Ecto neural progenitor cell (in vitro differentiated cells): ENCODE measurements at places on chromosomes 11 and 22.

DNA sequence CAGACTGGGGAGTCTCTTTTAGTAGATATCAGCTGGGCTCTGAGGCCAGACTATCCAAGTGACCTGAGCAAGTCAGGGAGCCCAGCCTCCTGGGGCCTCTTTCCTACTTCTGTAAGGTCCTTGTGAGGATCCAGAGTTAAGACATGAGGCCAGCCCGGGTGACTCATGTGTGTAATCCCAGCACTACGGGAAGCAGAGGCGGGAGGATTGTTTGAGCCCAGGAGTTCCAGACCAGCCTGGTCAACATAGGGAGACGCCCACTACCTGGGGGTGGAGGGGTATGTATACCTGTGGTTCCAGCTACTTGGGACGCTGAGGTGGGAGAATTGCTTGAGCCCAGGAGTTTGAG is 36.9 kb upstream of the POLA2 start:
- no peak for DNase-seq

- no peak for DNase-seq
Measured at GRCh38 chr11:100719809-100720221, 32.7 kb downstream of the ARHGAP42 start.

DNA sequence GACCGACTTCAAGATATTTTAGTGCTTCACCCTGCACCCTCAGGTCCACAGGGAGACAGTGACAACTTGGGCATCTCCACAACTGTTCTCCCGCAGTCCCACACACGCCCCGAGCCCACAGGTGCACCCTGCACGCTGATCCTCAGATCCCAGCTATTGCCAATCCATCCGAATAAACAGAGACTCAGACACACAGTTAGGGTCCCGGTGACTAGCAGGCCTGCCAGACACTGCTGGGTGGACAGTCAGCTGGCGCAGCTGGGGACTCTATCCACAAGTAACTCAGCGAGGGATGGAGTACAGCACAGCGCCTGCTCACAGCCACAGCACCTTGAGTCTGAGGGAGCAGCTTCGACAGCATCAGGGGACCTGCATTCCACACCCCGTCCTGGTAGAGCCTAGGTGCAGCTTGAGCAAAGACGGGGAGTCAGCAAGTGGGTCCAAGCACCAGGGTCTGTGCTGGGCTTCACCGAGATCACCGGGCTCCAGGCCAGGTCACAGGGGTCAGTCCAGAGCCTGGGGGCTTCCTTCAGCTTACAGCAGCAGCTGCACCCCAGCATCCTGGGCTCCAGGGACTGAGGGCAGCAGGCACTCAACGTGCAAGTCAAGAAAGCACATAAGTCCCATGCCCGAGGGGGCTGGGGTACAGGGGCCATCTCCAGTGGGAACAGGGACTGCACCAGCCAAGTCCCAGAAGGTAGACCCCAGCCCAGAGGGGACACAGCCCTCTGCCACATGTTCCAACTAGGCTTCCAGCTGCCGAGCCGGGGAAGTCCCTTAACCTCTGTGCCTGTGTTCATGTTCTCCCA is 7.6 kb downstream of the RPL3 start:
- no peak for DNase-seq

- DNase-seq = no peak
Measured at GRCh38 chr11:118605116-118605867, 2.1 kb upstream of the PHLDB1 start.

DNA sequence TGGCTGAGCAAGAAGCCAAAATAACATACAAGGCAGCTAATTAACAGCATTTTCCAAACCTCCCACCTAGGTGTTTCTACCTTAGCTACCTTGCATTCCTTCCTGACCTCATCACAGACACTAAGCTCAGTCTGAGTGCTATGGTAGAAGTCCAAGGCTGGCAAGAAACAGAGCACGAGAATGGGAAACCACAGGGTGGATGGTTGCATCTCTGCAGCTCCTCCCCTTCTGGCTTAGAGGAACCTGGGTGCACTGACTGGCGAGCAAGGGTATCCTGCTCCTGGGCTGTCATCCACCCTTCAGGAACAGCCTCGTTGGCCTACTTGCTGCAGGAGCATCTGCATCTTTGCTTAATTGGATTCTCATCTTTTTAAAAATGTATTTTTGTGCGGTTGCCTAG is 73.1 kb upstream of the KIRREL3 start:
- no peak for DNase-seq

DNA sequence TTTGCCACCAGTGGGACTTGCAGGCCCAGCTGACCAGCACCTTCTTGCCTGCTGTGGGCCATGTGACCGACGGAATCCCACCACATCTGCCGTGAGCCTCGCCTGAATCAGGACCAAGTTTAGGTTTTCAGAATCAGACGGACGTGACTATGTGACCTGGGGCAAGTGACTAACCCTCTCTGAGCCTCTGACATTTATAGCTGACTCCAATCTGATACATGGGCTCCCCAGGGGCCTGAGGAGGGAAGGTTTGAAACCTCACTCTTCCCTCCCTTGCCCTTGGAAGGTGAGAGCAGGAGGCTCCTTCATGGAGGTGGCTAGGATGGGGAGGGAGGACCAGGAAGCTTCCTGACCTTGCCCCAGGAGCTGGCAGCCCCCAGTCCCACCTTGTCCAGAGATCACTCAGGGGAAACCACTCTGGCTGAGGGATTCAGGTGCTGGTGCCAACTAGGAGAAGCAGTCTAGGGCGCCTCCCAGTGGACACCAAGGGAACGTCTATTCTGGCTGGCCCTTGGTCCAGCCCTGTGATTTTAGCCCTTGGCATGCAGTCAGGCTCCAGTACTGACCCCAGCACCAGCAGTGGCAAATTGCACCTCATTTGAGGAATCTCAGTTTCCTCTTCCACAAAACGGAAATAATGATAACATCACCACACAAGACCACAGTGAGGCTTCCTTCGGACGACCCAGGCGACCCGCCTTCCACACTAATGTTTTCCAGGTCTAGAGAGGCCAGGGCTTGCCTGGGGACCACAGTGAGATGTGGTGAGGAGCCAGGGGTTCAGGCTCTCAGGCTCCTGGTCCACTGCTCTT is 47.2 kb upstream of the SYT7 start:
- DNase-seq = peak; percentile 84

GRCh38 chr22:20606041-20606783 is 98.8 kb downstream of the MED15 start:
- peak; percentile 78 for DNase-seq

GRCh38 chr11:122337241-122337640 is 221.2 kb upstream of the BLID start:
- no peak for DNase-seq

GRCh38 chr11:3953327-3953726 is 97.9 kb downstream of the STIM1 start:
- no peak for DNase-seq

- no peak for DNase-seq
Measured at GRCh38 chr11:20049231-20049630, 111.0 kb downstream of the DBX1 start.

DNA sequence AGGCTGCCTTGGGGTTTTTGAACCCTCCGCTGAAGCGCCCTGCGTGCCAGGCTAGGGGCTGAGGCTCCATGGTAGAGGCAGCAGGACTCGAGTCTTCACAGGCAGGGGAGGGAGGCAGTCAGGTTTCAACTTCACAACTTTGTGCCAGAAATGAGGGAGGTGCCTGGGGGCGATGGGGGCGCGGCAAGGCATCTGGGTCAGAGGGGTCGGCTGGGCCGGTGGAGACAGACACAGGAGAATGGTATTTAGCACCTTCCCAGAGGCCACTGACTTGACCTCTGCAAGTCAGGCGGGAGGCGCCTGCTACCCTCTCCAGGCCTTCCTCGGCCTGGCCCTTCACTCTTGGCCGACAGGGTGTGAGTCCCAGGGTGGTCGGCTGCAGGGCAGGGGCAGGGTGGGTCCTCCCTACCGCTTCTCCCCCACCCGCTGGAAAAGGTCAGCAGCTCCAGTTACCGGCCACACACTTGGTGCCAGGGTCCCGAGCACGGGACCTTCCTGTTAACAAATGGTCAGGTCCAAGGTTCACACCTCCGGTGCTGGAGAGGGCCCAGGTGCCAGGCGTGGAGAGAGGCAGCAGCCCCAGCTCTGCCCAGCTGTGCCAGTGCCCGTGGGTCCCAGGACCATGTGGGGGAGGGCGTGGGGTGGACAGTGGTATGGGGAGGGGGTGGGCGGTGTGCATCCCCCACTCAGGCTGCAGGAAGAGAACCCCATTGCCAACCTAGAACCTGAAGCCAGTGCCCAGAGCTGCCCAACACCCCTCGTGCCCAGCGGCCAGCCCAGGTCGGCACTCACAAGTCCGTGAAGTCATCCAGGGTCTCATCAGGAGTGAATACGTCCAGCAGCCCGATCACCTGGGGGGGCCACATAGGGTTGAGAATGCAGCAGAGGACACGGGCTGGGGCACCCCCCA is 3.8 kb downstream of the MAPK12 start:
- no peak for DNase-seq

DNA sequence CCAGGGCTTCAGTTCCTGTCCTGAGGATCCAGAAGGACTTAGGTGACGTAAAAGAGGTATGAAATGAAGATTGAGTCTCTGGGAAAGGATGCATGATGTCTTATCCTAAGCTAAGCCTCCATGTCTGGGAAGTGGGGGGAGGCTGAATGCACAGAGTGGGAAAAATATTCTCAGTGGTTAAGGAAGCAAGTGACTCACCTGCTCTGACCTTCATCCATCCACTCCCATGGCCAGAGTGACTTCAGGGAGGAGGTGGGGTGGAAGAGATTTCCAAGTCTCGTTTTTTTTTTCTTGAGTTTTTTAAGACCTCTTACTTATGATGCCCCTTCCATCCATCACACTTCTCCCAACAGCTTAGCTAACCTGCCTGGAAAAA is 32.5 kb upstream of the POLD3 start:
- DNase-seq = no peak

DNA sequence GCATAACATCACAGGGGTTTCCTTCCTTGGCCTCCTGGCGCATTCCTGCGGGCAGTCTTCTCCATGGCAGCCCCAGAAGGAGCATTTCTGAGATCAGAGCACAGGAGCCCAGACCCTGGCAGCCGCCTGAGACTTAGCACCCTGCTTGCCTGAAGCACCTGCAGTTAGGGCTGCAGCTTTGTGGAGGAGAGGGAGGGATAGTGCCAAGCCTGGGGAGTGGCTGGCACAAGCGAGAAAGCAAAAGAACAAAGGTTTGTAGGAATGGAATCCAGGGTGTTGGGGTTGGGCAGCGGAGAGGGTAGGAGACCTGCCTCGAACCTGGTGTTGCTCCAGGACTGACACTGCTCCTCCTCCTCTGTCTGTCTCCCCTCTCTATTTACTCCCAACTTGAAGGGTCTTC is 66.9 kb downstream of the SCN3B start:
- no peak for DNase-seq

DNA sequence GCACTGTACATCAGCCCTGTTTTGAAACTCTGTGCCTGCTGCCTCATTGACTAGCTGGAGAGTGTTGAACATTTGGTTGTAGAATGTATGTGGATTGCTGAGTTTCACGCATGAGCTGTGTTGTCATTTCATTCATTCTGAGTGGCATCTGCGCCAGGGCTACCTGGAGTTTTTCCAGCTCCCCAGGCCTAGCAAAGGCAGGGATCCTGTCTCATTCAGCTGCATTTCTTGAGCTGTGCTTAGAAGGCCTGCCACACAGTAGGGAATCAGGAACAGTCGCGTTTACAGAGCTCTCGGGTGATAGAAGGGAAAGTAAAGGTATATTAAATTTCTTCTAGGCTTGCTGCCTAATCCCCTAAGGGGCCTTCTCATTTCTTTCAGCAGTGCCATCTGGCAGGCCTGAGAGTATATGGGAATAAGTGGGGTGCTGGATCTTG is 44.3 kb downstream of the PTPRJ start:
- no peak for DNase-seq

DNA sequence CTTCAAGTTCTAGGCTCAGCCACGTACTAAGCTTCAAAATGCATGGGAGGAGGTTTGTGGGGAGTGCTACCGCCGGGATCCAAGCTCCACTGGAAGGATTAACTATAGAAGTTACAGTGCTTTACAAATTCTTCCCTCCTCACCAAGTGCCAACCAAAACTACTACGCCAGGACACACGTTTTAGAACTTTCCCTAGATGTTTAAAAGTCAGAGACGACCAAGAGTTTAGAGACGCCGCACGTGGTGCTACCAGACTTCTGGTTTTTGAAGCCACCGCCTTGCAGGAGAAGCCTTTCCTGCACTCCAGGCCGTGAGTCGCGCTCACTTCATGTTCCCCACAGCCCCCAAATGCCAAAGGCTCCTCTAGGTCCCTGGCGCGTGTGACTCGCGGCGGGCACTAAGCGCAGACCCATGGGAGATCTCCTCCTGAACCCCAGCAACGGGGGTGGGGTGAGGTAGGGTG is 734 bp downstream of the SNU13 start:
- DNase-seq = peak; percentile 55

- peak; percentile 58 for DNase-seq
Measured at GRCh38 chr11:68313574-68314202, 1.3 kb downstream of the LRP5 start.

DNA sequence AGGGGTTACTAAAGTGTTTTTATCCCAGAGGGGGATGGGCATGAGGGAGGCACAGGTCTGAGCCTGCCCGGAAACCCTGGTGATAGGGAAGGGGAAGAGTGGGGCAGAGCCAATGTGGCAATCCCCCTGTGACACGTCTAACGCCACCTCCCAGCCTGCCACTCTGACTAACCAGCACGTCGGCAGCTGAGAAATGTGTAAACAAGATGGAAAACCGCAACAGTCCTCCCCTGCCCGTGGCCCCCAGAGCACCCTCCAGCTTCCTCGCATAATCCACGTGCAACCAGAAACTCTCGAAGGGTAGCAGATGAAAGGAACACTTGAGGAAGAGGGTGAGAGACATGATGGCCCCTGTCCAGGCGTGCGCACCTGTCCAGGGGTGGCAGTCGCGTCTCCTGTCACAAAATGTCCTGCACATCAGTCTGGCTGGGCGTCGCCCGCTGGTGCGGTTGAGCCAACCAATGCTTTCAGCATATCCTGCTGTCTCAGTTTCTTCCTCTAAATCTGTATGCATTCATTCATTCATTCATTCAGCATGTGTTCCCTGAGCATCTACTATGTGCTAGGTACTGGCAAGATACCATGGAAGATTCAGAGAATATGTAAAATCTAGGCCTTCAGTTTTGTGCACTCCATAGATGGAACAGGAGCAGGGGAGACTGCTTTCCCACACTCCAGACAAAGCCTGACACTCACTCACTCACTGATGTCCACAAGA is 4.5 kb downstream of the TMPRSS4 start:
- no peak for DNase-seq

DNA sequence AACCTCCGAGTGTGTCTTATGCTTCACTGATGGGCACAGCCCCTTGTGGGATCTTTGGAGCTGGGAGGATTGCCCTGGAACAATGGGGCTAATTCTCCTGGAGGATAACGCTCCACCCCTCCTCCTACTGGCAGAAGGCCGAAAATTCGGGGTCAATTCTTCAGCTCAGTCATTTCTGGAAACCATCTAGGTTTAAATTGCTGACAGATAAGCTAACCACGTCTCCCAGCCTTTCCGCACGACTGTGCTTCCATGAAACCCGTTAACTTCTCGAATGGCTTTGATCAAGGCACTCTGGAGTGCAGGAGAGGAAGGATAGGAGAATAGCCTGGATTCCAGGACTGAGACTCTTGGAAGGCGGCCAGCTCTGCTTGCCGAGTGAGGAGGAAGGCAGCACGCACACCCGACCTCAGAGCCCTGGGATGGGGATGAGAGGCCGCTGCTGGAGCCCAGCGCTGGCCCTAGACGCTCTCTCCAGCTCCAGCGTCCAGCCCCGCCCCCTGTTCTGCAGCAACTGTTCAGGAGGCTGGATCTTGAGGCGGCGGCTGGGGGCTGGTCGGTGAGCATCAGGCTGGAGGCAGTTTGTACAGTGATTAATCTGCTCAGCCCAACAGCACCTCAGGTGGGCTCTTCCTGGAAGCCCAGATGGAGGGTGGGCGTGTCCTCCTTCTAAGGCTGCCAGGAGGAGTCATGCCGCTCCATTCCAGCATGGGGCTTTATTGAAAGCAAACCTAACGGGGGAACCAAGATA is 176.7 kb upstream of the NCAM1 start:
- DNase-seq = no peak

- DNase-seq = no peak
Measured at GRCh38 chr11:73171436-73172161, 29.5 kb upstream of the FCHSD2 start.
